ENCODE measurements at places on chromosomes 11 and 22.

- no peaks in the 10 kb centered on the region for H3K27me3 ChIP-seq
- H3K27ac ChIP-seq = no peak overlapping the region
- DNase-seq = no peak
- H3K36me3 ChIP-seq = no peaks in the 10 kb centered on the region
These were observed 54.6 kb downstream of the KCNA4 start for GRCh38 chr11:29962243-29962642.

DNA sequence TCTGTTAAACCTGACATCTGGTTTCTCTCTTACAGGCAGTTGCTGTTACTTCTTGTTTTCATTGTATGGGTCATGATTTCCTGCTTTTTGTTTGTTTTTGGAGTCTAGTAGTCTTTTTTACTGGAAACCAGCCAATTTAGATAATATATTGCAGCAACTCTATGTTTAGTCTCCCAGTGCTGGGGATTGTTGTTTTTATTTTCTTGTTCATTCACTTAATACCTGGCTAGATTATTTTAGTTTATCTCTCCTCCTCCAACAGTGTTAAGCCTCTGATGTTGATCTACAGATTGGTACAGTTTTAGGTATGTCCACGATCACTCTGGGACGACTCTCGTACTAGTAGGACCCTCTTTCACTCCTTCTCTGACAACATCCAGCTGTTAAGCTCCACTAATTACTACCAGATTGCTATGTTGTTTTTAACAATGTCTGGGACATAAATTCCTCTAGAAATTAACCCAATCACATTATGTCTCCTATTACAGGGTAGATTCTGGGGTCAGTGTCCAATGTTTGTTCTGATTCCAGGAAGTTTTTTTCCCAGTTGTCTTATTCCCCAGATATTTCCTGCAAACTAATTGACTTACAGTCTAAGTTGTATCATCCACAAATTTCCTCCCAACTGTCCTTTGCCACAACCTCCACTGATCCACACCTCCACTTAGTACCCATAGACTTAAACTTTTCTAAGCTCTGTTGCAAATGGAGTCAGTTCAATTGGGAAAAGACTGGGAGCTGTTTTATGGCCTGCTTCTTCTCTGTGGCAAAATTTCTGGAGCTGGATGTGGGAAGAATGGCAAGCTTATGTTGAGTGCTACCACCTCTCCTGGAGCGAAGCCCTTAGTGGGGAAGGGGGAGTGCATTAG, 1280.6 kb upstream of the CNTN5 start:
- no peaks in the 10 kb centered on the region for H3K4me1 ChIP-seq
- H3K27me3 ChIP-seq = no peaks in the 10 kb centered on the region
- no peaks in the 10 kb centered on the region for H3K36me3 ChIP-seq
- no peak for DNase-seq
- no peak overlapping the region for H3K4me3 ChIP-seq

DNA sequence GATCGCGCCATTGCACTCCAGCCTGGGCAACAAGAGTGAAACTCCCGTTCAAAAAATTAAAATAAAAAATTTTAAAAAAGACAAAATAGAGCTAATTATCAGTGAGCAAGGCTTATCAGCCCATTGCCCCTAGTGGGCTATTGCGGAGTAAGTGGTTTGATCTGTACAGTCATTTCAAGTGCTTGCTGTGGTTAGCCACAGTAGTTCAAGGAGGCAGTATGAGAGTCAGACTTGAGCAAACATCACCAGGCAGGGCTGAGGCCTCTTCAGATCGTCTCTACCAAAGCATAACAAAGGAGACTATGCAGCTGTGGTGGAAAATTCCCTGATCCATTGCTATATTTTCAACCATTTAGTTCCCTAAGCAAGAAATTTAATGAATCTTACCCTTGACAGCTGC, 4.3 kb upstream of the SBF2 start:
- no peak overlapping the region for H3K27ac ChIP-seq
- DNase-seq = no peak
- H3K4me3 ChIP-seq = no peak overlapping the region
- no peaks in the 10 kb centered on the region for H3K27me3 ChIP-seq
- H3K36me3 ChIP-seq = no peaks in the 10 kb centered on the region

DNA sequence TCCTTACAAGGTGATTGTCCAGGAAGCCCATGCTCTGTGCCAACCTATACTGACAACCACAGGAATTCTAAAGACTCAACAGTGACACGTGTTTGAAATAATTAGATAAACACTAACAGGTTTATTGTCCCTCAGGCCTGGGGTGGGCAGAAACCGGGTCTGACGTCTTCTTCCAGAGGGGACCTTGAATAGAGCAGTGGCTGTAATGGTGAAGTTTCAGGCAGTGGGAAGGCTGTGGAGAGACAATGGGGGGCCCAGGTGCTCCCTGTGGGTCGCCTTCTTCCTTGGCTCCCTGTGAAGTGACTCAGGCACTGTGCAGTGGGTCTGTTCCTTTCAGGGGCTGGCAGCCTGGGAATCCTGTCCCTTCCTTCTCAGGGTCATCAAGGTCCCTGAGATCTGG, 54.6 kb downstream of the OTOG start:
- no peaks in the 10 kb centered on the region for H3K27me3 ChIP-seq
- no peaks in the 10 kb centered on the region for H3K4me1 ChIP-seq
- no peak overlapping the region for H3K4me3 ChIP-seq
- H3K27ac ChIP-seq = no peak overlapping the region
- no peak for DNase-seq

DNA sequence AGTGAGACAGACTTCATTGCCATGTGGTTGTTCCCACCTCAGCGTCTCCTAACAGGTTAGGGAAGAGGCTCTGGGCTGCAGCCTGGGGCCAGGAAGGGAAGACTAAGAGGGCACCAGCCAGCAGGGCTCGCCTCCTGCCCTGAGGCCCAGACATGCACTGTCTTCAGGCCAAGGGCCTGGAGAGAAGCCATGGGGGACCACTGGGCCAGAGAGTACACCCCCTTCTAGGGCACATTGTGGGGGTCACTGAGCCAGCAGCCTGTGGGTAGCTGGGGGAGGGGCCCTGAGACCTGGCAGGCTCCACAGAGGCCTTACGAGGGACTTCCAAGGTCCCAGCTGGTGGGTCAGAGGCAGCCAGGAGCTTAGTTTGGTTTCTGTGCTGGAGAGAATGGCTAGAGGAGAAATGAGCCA, 25.0 kb upstream of the MYRF start:
- no peak for DNase-seq
- H3K4me1 ChIP-seq = no peaks in the 10 kb centered on the region
- H3K36me3 ChIP-seq = no peaks in the 10 kb centered on the region

GRCh38 chr22:30327864-30328345, 1.2 kb upstream of the TBC1D10A start:
- no peak for DNase-seq
- peaks cover 10% of the 10 kb centered on the region for H3K36me3 ChIP-seq
- no peak overlapping the region for H3K4me3 ChIP-seq

GRCh38 chr11:36365907-36366306, 69.8 kb downstream of the PRR5L start:
- H3K27ac ChIP-seq = no peak overlapping the region
- H3K27me3 ChIP-seq = no peaks in the 10 kb centered on the region
- H3K4me1 ChIP-seq = peaks cover 6% of the 10 kb centered on the region

DNA sequence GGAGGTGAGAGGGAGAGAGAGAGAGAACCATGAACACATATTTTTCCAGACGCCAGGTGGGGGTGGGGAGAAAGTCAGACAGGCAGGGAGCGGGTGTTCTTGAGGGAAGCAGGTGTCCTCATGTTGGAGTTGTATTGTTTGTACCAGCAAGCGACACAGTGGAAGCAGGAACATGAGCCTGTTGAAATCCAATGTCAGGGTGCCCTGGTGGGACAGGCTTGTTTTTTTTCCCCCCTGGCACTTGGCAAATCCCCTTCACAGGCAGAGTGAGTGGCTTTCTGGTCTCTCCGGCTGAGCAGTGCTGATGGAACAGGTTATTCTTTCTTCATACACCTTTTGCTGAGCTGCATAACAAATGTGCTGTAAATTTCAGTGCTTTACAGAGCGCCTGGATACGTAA, 125.6 kb downstream of the GRIK4 start:
- H3K4me3 ChIP-seq = no peak overlapping the region
- no peaks in the 10 kb centered on the region for H3K27me3 ChIP-seq
- H3K4me1 ChIP-seq = no peaks in the 10 kb centered on the region
- no peaks in the 10 kb centered on the region for H3K36me3 ChIP-seq
- no peak for DNase-seq

GRCh38 chr11:95152876-95153856, 63.5 kb downstream of the ENDOD1 start:
- H3K27ac ChIP-seq = no peak overlapping the region
- H3K4me1 ChIP-seq = peaks cover 63% of the 10 kb centered on the region
- peak overlapping the region; percentile 8 for H3K4me3 ChIP-seq
- no peaks in the 10 kb centered on the region for H3K27me3 ChIP-seq
- no peak for DNase-seq

- H3K27me3 ChIP-seq = no peaks in the 10 kb centered on the region
- H3K27ac ChIP-seq = no peak overlapping the region
- no peak overlapping the region for H3K4me3 ChIP-seq
These were observed 1105.0 kb downstream of the BRD1 start for GRCh38 chr22:48722661-48723060.

DNA sequence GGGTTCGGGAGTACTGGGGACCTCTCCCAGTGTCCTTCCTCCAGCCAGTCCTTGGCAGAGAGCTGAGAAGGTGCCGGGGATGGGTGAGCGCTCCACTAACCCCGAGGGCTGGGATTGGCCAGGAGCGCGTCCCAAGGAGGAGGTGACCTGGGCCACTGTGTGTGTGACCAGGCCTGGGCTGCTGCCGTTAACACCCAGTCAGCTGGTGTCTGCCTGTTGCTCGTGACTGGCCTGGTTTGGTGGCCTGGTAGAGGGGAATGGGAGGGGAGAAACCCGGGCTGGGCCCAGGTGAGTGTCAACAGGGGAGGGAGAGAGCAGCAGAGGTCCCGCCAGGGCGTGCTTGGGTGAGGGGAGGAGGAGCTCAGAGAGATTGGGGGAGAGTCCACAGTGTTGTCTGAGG, 29.9 kb upstream of the GRAMD4 start:
- no peaks in the 10 kb centered on the region for H3K36me3 ChIP-seq
- H3K4me1 ChIP-seq = peaks cover 13% of the 10 kb centered on the region
- H3K27me3 ChIP-seq = no peaks in the 10 kb centered on the region
- H3K27ac ChIP-seq = no peak overlapping the region

DNA sequence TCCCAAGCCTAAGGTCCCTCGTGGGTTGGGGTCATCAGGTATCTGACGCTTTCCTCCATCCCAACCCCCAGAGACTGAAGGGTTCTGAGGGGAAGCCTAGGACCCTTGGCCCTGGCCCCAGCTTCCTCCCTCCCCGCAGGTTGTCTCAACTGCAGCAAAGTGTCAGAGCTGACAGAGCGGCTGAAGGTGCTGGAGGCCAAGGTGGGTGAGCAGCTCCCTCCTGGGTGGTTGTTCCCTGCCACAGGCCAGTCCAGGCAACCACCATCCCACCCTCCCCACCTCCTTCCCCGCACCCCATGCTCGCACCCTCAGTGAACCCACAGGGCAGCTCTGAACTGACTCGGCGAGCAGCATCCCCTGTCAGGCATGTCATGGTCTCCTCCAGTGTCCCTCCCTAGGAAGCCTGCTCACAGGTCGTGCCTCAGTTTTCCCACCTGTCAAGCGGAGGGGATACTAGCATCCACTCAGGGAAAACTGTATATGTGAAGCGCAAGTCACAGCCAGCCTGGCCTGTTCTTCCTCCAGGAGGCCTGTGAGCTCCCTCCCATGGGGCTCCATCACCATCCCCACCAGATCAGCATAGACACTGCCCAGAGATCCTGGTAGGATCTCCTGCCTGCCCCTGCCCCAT, 20.8 kb downstream of the EMID1 start:
- H3K27me3 ChIP-seq = no peaks in the 10 kb centered on the region
- DNase-seq = no peak
- peaks cover 14% of the 10 kb centered on the region for H3K4me1 ChIP-seq
- H3K36me3 ChIP-seq = no peaks in the 10 kb centered on the region
- no peak overlapping the region for H3K4me3 ChIP-seq

GRCh38 chr11:33881651-33882503, 10.0 kb downstream of the LMO2 start:
- DNase-seq = no peak
- no peak overlapping the region for H3K27ac ChIP-seq
- no peak overlapping the region for H3K4me3 ChIP-seq
- H3K27me3 ChIP-seq = no peaks in the 10 kb centered on the region

GRCh38 chr11:82680252-82680651, 53.4 kb downstream of the FAM181B start:
- H3K4me1 ChIP-seq = no peaks in the 10 kb centered on the region
- no peaks in the 10 kb centered on the region for H3K27me3 ChIP-seq
- H3K4me3 ChIP-seq = no peak overlapping the region

DNA sequence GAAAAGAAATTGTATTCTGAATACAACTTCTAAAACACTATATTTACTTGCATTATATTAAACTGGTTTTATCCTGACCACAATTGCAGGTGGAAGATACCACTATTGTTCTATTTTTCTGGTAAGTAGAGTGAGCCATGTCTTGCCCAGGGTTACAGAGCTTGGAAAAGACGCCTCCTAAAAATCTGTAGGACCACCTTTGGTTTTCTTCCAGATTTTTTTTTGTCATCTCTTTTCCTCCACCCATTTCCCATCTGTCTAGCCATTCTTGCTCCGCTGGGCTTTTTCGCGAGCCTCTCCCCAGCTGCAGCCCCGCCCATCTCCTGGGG, 294 bp upstream of the MTMR3 start:
- H3K4me3 ChIP-seq = peak overlapping the region; percentile 89
- H3K4me1 ChIP-seq = peaks cover 16% of the 10 kb centered on the region
- no peak overlapping the region for H3K27ac ChIP-seq
- H3K36me3 ChIP-seq = no peaks in the 10 kb centered on the region
- H3K27me3 ChIP-seq = no peaks in the 10 kb centered on the region

DNA sequence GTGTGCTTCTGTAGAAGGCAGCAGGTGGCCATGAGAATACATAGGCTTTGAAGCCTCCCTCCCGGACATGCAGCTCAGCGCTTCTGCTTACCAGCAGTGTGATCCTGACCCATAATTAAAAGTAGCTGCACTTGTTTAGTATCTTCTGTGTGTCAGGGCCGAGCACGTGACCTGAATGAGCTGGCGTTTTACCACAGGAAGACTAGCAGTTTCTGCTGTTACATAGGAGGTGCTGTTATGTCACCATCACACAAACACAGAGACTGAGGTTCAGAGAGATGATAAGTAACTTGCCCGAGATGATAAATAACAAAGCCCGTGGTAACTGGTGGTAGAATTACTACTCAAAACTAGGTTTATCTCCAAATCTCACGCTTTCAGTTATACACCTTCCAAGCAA, 329.5 kb downstream of the OPCML start:
- H3K27ac ChIP-seq = no peak overlapping the region
- no peak overlapping the region for H3K4me3 ChIP-seq
- H3K36me3 ChIP-seq = no peaks in the 10 kb centered on the region
- H3K27me3 ChIP-seq = no peaks in the 10 kb centered on the region
- no peak for DNase-seq
- no peaks in the 10 kb centered on the region for H3K4me1 ChIP-seq

All from thoracic aorta (tissue), 2 donors.